BE2C (cell line): ENCODE measurements at places on chromosomes 6 and 20.

GRCh38 chr6:157787080-157787479 is 36.0 kb upstream of the SNX9 start:
- no peak for DNase-seq

DNA sequence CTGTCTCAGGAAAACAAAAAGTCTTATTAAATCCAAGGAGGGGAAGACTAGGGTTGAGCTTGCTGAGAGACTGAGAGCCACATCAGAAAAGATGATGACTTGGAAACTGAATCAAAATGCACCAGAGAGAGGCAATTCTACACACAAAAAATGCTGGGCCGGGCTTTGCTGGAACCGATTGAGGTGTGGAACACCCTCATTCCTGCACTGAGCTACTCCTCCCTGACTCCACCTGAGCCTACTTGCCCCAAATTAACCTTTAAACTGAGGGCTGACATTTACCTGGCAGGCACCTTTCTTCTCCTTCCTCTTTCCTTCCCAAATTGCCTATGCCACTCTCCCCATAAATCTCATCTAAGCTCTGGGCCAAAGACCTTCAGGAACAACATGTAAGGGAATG is 40.8 kb upstream of the MBOAT1 start:
- DNase-seq, result no peak

DNA sequence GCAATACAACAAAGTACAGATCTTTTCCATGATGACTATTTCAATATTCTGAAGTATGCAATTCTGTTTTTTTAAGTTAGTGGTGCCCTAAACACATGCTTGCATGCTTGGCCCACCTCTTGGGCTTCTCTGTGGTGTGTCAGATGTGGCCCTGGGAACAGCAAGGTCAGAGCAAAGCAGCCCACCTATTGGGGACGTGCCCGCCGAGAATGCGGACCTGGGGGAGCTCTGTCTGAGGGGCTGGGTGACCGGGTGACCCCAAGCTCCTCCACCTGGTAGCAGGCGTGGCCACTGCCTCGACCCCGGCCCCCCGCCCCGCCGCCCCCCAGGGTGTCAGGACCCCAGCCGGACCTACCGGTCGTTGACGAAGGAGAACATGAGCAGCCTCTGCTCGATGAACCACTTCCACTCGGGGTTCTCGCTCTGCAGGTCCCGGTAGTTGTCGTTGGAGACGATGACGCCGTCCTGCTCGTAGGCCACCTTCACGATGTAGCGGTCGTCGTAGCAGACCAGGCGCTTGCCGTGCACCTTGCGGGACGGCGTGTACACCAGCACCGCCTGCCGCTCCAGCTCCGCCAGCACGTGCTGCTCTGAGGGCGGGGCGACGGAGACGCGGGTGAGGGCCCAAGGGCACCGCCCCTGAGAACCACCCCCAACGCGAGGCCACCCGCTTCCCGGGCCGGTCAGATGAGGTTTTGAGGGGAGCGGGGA is 28.3 kb downstream of the ZC3H12D start:
- DNase-seq, result no peak

DNA sequence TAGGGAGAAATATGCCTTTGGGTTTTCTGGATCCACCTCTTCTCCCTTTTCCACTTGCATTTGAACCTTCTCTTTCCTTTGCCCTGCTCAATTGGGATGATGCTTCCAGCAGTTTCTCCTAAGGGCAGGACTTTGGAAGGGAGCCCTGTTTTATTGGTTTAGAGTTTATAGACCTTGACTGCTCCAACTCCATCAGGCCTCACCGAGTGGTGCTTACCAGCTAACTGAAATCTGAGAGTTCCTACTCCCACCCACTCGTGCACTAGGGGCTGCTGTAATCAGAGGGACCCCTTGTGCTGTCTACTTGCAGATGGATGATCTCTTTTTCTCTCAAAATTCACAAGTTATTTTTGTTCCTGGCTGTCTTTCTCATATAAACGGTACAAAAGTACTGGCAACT is 121.3 kb upstream of the SLC22A16 start:
- DNase-seq, result no peak

DNA sequence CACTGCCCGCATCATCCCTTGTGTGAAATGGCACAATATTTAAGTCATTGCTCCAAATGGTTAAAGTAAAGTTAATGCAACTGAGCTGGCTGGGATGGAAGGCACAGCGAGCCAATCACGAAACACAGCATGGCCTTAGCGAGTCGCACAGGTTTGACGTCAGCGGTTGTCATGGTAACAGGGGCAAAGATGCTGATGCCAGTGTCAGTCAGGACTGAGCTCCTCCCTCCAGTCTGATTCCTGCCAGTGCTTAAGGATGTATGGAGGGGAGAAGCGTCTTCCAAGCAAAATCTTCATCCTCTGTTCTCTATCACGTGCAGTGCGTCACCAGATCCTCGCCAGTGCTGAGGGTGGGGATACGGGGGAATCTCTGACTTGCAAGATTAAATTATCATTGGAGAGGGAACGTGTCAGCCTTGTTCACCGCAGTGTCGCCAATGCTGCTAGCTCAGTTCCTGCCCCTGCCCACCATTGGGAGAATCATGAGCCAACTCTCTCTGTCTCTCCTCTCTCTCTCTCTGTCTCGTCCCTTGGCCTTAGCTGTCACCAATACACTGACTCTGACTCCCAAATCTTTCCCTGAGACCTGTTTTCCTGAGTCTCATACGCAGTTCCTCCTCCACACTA is 24.5 kb downstream of the TSPYL4 start:
- peak; percentile 97 for DNase-seq

GRCh38 chr6:150298030-150298380 is 70.8 kb upstream of the IYD start:
- DNase-seq, result no peak
